ENCODE measurements at places on chromosomes 2 and 18.

DNA sequence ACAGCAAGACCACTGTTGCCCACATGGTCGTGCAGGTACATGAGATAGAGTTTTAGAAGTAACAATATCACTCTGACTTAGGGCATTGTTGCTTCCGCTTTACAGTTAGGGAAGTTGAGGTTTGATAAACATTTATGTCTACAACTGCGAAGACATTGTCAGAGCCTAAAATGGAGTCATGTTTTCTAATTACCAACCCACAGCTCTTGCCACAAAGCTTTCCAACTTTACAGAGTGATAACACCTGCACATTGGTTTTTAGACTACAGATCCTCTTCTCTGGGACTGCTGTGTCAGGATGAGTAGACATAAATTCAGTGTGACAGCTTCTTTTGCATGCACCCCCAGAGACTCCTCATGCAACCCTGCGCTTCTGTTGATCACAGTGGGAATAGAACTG is 119.0 kb downstream of the FEZ2 start:
- no peak for DNase-seq

GRCh38 chr2:176454893-176455815 is 185.9 kb downstream of the MTX2 start:
- peak; percentile 57 for DNase-seq

- DNase-seq: no peak
Observed at GRCh38 chr18:9708434-9709303, 568 bp downstream of the RAB31 start.

DNA sequence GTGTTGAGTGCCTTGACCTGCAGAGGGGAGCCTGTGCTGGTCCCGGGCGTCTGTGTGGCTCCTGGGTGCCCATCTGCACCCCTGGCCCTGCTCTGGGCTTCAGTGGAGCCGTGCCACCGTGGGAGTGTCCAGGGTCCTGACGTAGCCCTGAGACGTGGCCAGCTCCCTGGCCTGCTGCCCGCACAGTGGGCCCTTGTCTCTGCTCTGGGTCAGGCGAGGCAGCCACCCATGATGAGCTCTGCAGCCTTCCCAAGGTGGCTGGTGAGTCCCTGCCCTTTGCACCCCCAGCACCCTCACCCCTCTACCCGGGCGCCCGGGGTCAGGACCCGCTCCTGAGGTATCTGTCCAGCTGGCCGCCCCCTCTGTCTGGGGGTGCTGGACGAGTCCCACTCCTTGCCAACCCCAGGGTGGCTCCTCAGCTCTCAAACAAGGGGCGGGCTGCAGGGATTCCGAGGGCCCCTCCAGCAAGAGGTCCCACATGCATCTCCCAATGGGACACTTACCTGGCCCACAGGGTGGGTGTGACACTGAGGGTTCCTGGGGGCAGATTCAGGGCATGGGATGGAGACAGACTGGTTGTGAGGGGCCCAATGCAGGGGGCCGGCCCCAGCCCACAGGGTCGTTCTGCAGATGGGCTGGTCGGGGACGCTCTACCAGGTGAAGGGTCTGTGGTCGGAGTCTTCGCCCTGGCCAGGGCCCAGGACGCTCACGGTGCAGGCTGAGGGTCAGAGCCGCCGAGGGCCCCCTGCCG is 2.4 kb downstream of the NEU4 start:
- DNase-seq: no peak

DNA sequence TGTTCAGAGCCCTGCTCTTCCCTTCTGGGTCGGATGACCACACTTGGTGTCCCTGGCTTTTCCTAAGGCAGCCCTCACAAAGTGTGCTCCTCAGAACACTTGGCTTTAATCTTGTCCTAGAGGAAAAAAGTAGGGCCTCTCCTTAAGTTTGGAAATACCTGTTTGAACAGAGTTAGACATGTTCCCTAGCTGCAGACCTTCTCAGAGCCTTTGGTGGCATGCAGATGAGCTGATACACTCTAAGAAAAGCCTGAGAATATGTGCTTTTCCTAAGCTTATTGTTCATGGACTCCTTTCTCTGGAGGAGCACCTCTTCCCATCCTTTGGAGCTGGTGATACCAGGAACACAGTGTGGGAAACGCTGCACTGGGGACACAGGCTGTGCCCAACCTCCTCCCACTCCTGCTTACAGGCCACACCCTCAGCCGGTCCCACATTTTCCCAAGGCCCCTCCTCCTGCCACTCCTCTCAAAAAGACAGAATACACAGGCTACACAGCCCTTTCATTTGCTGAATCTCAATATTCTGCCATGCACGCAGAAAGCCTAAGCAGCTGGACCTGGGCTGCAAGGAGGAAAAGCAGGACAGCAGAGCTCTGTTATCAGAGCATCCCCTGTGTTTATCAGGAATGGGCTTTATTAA is 443.6 kb downstream of the NBAS start:
- no peak for DNase-seq

GRCh38 chr2:136117909-136118818 is at the start of gene CXCR4:
CXCR4 (minus strand) TSS chr2:136118149; CDS start chr2:136118060, 89 bp downstream.
- DNase-seq: peak; percentile 83

GRCh38 chr18:39835303-39836030 is 2119.6 kb upstream of the PIK3C3 start:
- DNase-seq: no peak

GRCh38 chr18:54717673-54718407 is 110.4 kb upstream of the RAB27B start:
- DNase-seq: peak; percentile 68

- DNase-seq: no peak
Observed at GRCh38 chr2:85302121-85302520, 25.7 kb downstream of the TGOLN2 start.

GRCh38 chr2:10407432-10407831 is 40.7 kb downstream of the ODC1 start:
- no peak for DNase-seq

GRCh38 chr2:69251943-69252342 is 135.1 kb downstream of the GFPT1 start:
- DNase-seq: no peak

DNA sequence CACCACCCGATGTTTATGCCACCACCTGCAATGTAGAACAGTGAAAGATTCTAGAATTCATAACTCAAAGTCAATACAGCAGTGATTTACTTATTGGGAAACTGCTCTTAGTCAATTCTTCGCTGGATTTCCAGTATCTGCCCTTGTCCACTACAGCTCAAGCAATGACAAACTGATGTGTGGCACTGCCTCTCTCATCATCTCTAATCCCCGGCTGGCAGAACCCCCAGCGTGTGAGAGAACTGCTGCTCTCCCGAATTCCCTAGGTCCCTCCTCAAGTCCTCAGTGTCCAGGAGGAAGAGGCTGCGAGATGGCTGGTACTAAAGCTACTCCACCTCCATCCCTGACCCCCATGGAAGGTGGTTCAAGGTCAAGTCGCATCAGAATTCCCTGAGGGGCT is 1.6 kb downstream of the TXNL4A start:
- no peak for DNase-seq

DNA sequence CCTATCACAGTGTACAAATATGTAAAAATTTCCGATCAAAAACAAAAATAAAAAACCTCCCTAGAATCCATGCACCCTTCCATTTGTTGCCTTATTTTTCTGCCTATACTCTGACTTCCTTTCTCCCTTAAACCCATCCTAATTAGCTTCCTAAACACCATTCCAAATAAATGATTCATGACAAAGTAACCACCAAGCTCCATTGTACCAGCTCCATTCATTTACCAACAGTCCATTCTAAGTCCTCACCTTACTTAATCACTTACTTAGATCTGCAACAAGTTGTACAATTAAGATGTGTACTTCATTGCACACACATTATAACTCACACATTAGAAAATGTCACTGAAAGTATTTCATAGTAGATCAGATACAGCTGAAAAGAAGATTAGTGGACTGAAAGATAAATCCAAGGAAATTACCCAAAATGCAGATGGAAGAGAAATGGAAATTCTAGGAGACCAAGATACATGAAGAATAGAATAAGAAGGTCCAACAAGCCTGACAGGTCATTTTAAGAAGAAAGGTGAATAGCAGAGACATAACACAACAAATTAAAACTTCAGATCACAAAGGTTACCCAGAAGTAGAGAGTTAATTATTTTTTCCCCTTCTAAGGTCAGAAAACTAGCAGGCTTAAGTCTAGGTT is 154.6 kb downstream of the DYM start:
- no peak for DNase-seq

DNA sequence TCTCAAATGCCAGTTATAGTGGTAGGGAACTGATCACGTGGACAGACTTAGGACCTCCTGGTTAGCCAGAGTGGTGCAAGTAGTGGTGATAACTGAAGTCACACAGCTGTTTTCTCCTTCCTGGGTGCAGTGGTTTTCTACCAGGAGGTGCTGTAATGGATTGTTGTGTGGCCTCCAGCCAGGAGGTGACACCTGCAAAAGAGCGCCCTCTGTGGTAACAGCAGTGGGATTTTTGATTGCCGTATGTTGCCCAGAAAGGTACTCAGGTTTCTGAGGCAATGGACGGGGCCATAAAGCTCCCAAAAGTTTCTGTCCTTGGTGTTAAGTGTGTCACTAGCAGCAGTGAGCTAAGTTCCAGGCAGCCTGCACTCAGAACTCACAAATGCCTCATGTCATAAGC is 1358.1 kb upstream of the DDX18 start:
- DNase-seq: no peak

DNA sequence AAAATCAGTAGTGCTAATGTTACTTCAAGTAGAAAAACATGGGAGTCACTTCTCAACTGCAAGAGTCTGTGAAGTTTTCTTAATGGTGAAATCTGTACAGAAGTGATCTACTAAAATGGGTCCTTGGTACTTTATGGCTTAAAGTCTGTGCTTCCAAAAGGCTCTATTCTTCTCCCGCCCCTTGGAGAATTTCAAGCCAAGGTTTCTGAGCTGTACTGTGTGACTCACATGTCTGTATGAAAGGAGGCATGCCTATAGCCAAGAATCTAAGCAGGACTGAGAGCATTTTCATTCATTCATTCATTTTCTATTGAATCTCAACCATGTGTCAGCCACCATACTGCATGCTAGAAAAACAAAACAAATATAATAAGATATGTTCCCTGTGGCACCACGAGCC is 19.8 kb upstream of the DDX18 start:
- no peak for DNase-seq

- no peak for DNase-seq
Observed at GRCh38 chr18:57640749-57641148, 19.1 kb upstream of the NARS1 start.

DNA sequence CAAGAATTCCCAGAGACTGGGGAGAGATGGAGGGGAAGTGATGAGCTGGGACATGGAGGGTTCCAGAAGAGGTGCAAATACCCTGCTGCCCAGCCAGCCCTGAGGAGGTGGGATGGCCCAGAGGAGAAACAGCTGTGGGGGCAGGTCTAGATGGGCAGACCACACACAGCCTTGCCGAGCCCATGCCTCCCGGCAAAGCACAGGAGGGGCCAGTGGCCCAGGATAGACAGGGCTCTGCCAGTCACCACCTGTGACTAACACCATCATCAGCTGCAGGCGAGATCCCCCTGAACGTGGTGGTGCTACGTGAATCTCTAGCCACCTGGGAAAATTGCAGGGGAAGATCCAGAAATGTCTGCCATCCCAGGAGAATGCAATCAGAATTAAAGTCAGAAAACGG is 39.4 kb downstream of the SCTR start:
- DNase-seq: no peak

DNA sequence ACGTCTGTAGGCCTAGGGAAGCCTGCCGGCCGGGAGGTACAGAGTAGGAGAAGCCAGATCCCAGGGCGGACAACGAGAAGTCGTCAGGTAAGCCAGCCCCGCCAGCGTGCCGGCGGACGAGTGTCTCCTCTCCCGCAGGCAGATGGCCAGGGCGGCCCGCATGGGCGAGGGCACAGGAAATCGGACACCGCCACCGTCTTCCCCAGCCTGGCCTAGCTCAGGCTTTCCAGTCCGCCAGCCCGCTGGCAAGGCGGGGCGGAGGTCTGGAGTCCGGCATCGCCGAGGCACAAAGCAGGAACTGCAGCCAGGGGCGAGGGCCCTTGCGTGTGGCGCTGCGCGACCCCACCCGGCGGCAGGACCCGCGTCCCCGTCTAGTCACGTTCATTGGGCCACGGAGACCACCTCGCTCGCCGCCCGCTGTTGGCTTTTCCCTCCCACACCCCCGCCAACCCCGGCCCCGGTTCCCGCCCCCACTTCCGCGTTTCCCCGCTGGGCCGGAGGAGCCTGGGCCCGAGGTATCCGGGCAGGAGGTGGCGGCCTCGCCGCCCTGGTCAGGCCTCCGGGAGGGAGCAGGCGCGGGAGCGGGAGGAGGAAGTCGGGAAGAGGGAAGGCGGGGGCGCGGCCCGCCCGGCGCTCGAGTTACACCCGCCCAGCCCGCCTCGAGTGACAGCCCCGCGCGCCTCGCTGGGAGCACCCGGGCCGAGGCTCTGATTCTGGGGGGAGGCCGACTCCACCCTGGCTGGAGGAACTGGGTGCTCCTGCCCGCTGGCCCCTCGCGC is at the start of gene GPD2:
Gene GPD2, plus strand, starts transcription at position 662 of the 779 bp plus-strand sequence. CDS start 39,727 bp downstream, outside the sequence.
- peak; percentile 52 for DNase-seq
